ENCODE measurements at places on chromosomes 4 and X.

DNA sequence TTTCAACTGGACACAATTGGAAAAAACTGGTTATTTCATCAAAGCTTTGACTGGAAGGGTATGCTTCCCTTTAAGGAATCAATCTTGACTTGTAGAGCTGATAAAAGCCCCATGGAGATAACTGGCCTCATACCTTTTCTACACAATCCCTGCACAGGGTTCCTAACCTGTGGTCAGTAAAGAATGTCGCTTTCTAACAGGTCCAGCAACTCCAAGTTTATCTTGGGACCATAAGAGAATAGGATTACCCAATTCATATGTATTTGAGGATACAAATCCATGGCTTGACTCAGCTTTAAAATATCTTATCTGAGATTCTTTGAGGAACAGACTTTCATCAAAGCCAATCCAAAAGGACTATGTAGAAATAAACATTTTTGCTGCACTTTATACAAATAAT is 1399.8 kb upstream of the PABPC4L start:
- no peak for DNase-seq

GRCh38 chr4:91025241-91026148 is 898.3 kb downstream of the CCSER1 start:
- no peak for DNase-seq

GRCh38 chr4:44713125-44713524 is 13.2 kb downstream of the GNPDA2 start:
- DNase-seq, result no peak

- DNase-seq, result no peak
Measured at GRCh38 chrX:124333862-124334261, 1.4 kb downstream of the TEX13D start.

DNA sequence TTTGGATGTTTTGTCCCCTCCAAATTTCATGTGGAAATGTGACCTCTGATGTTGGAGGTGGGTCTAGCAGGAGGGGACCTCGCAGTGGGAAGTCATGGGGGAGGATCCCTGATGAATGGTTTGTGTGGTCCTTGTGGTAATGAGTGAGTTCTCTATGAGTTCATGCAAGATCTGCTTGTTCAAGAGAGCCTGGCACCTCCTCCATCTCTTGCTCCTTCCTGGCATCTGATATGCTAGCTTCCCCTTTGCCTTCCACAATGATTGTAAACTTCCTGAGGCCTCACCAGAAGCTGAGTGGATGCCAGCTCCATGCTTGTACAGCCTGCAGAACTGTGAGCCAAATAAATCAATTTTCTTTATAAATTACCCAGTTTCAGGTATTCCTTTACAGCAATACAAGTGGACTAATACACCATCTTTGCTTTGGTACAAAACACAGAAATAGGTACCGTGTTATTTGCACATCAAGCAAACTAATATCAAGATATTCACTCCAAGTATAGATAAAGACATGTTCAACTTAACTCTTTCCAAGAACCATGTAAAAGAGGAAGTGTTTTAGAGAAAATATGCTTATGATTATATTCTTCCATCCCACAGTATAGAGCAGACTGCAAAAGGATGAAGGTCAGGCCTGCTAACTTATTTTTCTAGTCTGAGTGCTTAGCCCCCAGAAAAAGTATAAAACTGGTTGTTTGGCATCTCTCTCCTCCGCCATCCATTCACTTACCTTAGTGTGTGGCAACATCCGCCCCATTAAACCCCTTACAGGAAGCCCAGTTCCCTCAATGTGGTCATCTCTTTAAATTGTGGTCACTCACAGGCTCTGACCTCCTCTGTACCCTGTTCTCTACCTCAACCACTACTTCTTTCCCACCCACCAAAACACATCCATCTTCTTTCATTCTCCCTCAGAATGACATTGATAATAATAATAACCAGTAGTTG is 6.7 kb downstream of the ARAP2 start:
- no peak for DNase-seq

DNA sequence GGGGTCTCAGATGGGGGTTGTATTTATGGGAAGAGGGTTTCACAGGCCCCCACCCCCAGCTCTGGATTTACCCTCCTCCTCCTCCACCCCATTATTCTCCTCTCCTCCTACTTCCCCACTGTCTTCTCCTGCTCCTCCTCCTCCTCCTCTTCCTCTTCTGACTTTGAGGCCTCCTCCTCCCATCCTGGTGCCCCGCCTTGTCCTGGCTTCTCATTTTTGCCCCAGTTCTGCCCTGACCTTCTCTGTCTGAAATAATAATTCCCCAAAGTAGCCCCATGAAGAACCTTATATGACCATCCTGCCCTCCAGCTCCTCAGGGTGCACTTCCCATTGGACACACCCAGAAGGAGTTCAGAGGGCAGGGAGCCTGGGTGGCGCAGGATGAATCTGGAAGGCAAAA is 351.4 kb upstream of the GATB start:
- DNase-seq, result no peak

- no peak for DNase-seq
Measured at GRCh38 chr4:81460191-81460701, 11.5 kb downstream of the RASGEF1B start.

DNA sequence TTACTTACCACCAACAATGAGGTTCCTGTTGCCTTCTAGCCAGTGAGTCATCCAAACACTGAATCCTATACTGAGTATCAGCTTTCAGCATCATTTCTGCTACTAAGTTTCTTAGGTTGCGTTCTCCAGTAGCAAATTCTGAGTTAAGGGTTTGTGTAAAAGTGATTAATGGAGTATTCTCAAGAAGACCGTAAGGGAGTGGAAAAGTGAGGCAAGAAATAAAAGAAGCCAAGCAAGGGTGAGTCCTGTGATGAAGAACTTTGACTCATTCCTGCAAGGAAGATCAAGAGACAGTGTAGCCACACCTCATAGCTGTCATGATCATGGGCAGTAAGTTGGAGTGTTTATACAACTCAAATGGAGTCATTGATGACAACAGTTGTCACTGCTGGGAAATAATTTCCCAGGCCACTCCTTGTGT is 446.2 kb downstream of the RAPGEF2 start:
- no peak for DNase-seq

- DNase-seq, result no peak
Measured at GRCh38 chr4:8697826-8698225, 105.3 kb downstream of the CPZ start.

DNA sequence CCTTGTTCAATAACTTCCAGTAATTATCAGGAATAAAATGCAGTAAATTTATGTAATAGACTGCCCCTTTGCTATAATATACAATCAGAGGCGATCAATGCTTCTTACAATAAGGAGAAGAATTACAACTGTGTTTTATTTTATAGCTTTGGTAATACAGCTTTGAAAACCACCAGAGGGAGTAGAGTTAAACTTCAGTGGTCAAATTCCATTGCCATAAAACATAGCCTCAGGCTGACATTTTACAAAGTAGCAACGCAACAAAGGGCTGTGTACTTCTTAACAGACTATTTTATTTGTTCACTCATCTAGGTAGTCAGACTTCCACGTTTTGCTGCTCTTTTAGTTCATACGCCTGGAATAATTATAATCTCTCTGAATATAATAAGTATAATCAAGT is 58.5 kb downstream of the TEX13C start:
- no peak for DNase-seq

DNA sequence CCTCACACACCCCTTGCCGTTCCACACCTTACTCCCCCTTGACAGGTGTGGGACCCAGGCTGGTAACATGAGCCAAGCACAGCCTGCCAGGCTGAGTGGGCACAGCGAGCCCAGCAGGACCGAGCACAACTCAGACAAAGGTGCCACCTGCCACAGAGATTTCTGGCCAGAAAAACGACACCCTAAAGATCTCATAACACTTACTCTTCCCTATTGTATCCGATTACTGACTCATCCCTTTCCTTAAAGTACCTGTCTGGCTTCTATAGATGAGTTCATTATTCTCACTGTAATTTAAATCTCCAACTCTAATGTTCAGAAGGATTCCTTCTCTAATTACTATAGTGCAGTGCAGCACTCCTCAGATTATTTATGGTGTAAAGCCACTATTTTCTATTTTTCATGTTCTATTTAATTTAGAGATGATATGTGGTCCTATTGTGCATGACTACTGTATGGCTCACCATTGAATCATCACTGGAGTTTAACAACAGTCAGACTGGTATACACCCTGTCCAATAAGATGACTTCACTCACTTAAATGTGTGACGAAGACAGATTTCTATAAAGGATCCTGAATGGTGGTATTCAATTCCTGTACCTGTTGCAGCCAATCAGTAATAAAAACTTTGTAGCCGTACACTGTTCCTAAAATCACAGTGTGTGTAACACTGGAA is 7.6 kb upstream of the SYTL5 start:
- no peak for DNase-seq

DNA sequence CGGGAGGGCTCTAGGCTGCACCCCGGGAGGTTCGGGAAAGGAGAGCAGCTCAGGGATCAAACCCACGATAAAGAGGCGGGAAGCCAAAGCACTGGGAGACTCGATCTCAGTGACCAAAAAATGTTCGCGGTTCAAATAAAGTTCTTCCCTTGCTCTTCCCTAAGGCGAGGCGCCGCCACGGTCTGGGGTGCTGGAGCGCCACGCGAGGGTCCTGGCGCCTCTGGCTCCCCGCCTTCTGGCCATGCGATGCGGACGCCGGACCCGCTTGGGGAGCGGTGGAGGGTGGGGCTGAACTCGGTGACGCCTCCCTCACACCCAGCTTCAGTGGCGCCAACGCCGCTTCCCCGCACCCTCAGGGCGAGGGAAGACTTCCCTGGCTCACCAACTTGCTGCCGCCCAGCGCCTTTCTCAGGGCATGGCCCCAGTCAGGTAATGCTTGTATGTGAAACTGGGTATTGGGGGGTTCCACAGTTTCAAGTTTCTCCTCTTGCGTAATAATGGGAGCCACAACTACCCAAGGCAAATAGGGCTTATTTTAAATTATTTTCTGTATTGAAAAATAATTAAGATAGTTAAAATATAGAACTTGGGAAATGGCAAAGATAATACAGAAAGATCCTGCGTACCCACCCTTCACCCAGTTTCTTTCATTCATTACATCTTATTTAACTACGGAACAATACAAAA is at the start of gene QRFPR:
Gene QRFPR, minus strand, starts transcription at position 243 of the 687 bp plus-strand sequence. CDS start 371 bp downstream, outside the sequence.
- no peak for DNase-seq

All from T-helper 2 cell (primary cell).